ENCODE measurements at places on chromosomes 3 and 15. TPM values are rescaled to one million over a fixed set of nuclear protein-coding genes. Genes with fewer than 3 reads are reported as not detected.

APOD gene
- 3.8 TPM for total RNA-seq

SLC12A8 gene
- 6.9 TPM for total RNA-seq

IL17RD gene
- 63.5 TPM for total RNA-seq

FBXO40 gene
- total RNA-seq, result not detected

SGO1 gene
- total RNA-seq, result 4.1 TPM

IRAK2 gene
- 2.5 TPM for total RNA-seq

C3orf22 gene
- not detected for total RNA-seq

STRIT1 gene
- total RNA-seq, result not detected

MAGEL2 gene
- 1.9 TPM for total RNA-seq

CGNL1 gene
- 5.3 TPM for total RNA-seq

SYNPR gene
- total RNA-seq, result 45.7 TPM

ROPN1 gene
- total RNA-seq, result not detected

ILDR1 gene
- not detected for total RNA-seq

CHRNA3 gene
- 0.31 TPM for total RNA-seq

LAMB2 gene
- total RNA-seq, result 69.2 TPM

RBPMS2 gene
- total RNA-seq, result not detected

PLSCR5 gene
- total RNA-seq, result not detected

ARL14 gene
- total RNA-seq, result not detected

CFAP44 gene
- 5.9 TPM for total RNA-seq

CPN2 gene
- total RNA-seq, result not detected

TAMM41 gene
- total RNA-seq, result 26.6 TPM

FRMD5 gene
- 33.5 TPM for total RNA-seq

NPRL2 gene
- total RNA-seq, result 33.5 TPM

NUTM1 gene
- not detected for total RNA-seq

NPAP1 gene
- 0.94 TPM for total RNA-seq

CCR9 gene
- not detected for total RNA-seq

SCG5 gene
- 134 TPM for total RNA-seq

UNC45A gene
- total RNA-seq, result 62.6 TPM

PLXND1 gene
- 24.1 TPM for total RNA-seq

NDN gene
- 57.9 TPM for total RNA-seq

FOXB1 gene
- total RNA-seq, result not detected

GYG1 gene
- 5.6 TPM for total RNA-seq

ANKRD63 gene
- total RNA-seq, result 0.94 TPM

CPLX3 gene
- 1.6 TPM for total RNA-seq

NOX5 gene
- 0.63 TPM for total RNA-seq

ARRDC4 gene
- total RNA-seq, result 43.8 TPM

MGLL gene
- 62.9 TPM for total RNA-seq

LRTM1 gene
- not detected for total RNA-seq

SIN3A gene
- total RNA-seq, result 58.5 TPM

PLAAT1 gene
- 7.8 TPM for total RNA-seq

TEX55 gene
- not detected for total RNA-seq

CAMP gene
- not detected for total RNA-seq

CYP1A2 gene
- not detected for total RNA-seq

ABHD17C gene
- total RNA-seq, result 13.5 TPM

C15orf40 gene
- 28.8 TPM for total RNA-seq

SERPINI2 gene
- total RNA-seq, result 2.2 TPM

EFHB gene
- 0.63 TPM for total RNA-seq

ZBED2 gene
- total RNA-seq, result not detected

SEC22C gene
- 72.3 TPM for total RNA-seq

LRRIQ4 gene
- 0.63 TPM for total RNA-seq

SAMMSON gene
- not detected for total RNA-seq

DYNC1LI1 gene
- 92.3 TPM for total RNA-seq
